ENCODE measurements at places on chromosomes 6 and 20. TPM values are rescaled to one million over a fixed set of nuclear protein-coding genes. Genes with fewer than 3 reads are reported as not detected.

GRCh38 chr20:22420116-22420598 lies 164.2 kb downstream of the FOXA2 start:
- no peak overlapping the region for H3K27ac ChIP-seq
- peaks cover 3% of the 10 kb centered on the region for H3K27me3 ChIP-seq
- H3K4me3 ChIP-seq, result no peak overlapping the region
- no peaks in the 10 kb centered on the region for H3K4me1 ChIP-seq
- H3K36me3 ChIP-seq, result no peaks in the 10 kb centered on the region

GRCh38 chr6:16270178-16270794 lies 31.9 kb downstream of the GMPR start:
- H3K4me3 ChIP-seq, result no peak overlapping the region
- H3K36me3 ChIP-seq, result no peaks in the 10 kb centered on the region
- H3K27ac ChIP-seq, result no peak overlapping the region
- peaks cover 8% of the 10 kb centered on the region for H3K4me1 ChIP-seq
- no peak for DNase-seq

- no peaks in the 10 kb centered on the region for H3K36me3 ChIP-seq
- H3K4me3 ChIP-seq, result no peak overlapping the region
- no peak overlapping the region for H3K27ac ChIP-seq
- no peak for DNase-seq
- H3K4me1 ChIP-seq, result no peaks in the 10 kb centered on the region
Measured at GRCh38 chr6:34447910-34448309, 18.0 kb upstream of the PACSIN1 start.

DNA sequence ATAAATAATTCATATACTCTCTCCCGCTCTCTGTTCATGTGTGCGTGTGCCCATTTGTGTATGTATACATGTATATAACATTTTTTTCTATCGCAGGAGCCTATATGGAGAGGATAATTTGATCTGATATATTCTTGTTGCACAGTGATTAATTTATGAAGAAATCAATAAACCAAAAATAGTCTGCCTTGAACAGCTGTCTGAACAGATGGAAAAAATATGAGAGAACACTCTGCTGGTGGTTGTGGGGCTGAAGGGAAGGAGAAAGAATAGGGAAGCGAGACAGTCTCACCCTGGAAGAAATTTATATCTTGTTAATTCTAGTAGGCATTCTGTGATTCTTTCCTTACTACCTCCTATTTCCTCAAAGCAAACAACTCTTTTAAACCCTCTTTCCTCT lies 96.6 kb upstream of the B3GAT2 start:
- peaks cover 7% of the 10 kb centered on the region for H3K27me3 ChIP-seq
- no peak overlapping the region for H3K4me3 ChIP-seq
- DNase-seq, result no peak
- no peaks in the 10 kb centered on the region for H3K4me1 ChIP-seq

DNA sequence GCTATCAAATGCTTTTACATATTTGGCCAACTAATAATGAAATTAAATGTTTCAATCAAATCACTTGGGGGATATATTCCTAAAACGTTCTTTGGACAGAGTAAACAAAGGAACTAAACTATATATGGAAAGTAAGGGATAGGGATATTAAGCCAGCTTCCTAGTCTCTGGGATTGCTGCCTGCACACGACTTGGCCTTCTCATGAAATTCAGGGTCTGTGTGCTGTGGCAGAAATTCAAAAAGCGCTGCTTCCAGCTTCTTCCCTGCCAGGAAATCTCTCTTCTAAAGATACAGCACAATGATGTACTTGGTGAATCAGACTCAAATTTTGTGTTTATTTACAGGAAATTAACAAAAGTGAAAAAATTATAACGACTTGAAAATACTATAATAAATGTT lies 206.3 kb upstream of the RAB32 start:
- H3K36me3 ChIP-seq, result no peaks in the 10 kb centered on the region
- no peak for DNase-seq
- H3K27me3 ChIP-seq, result no peaks in the 10 kb centered on the region
- no peak overlapping the region for H3K27ac ChIP-seq
- no peak overlapping the region for H3K4me3 ChIP-seq

LPA gene
- total RNA-seq, result not detected
